Breast epithelium (tissue), 4 donors: ENCODE measurements at places on chromosomes 2 and 18. TPM values are rescaled to one million over a fixed set of nuclear protein-coding genes. Genes with fewer than 3 reads are reported as not detected.
A peak's percentile ranks its signal among the peaks of the same experiment; 100 is the strongest.

SP100 gene
- 128 TPM for total RNA-seq

MORN2 gene
- 14.3 TPM for total RNA-seq

TAF1B gene
- total RNA-seq: 20.3 TPM

ELOA2 gene
- total RNA-seq: not detected

LAMA3 gene
- total RNA-seq: 43.4 TPM

PARD3B gene
- 24.6 TPM for total RNA-seq

KCNIP3 gene
- total RNA-seq: 30.1 TPM

KIAA2012 gene
- total RNA-seq: not detected

NDUFV2 gene
- 106 TPM for total RNA-seq

RAB6C gene
- 1.6 TPM for total RNA-seq

CFC1 gene
- not detected for total RNA-seq

CACNB4 gene
- 17.7 TPM for total RNA-seq

GRCh38 chr2:196284144-196284844, 112.9 kb upstream of the STK17B start:
- H3K4me3 ChIP-seq: no peak overlapping the region
- no peak for DNase-seq
- H3K36me3 ChIP-seq: no peaks in the 10 kb centered on the region
- no peaks in the 10 kb centered on the region for H3K27me3 ChIP-seq

DNA sequence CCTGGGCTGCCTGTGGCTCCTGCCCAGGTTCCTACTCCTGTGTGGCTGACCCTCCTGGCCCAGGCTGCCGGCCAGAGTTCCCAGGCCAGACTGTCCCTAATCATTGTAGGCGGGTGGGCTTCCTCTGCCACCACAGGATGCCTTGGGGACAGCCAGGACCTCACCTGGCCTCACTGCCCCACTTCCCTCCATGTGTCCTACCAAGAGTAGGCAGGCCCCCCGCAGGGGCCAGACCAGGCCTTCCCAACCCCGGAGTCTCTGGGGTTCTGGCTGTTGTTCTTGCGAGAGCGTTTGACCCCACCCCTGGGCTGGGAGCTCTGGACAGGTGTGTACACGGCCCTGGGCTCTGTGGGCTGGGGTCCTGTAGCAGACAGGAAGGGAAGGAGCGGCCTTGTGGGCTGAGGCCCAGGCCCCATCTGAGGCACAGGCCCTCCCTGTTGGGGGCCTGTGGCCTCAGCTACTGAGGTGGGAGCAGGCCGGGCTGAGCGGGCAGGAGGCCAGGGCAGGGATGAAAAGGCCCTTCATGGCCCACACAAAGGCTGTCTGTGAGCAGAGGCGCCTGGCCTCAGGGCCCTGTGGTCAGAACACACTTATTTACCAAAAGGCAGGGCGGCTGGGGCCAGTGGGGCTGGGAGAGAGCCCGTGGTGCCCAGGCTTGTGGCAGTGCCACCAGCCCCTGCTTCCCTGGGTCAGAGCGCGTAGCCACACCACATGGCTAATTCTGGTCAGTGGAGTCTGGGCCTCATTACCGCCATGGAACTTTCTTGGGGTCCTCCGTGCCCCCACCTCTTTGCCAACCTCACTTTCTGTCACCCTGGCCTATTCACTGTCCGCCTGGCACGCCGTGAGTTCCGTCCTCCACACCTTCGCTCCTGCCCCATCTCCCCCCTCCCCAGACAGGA, 2.0 kb downstream of the SNORC start:
- peak overlapping the region; percentile 31 for H3K4me3 ChIP-seq
- no peaks in the 10 kb centered on the region for H3K4me1 ChIP-seq
- H3K27ac ChIP-seq: peak overlapping the region; percentile 91
- peak; percentile 88 for DNase-seq
- H3K36me3 ChIP-seq: no peaks in the 10 kb centered on the region

GRCh38 chr2:23900541-23901322, 26.2 kb downstream of the ATAD2B start:
- H3K27ac ChIP-seq: peak overlapping the region; percentile 61
- no peak for DNase-seq
- H3K27me3 ChIP-seq: no peaks in the 10 kb centered on the region
- H3K4me3 ChIP-seq: no peak overlapping the region
- H3K4me1 ChIP-seq: no peaks in the 10 kb centered on the region

GRCh38 chr2:238389988-238390589, 36.6 kb upstream of the ASB1 start:
- no peaks in the 10 kb centered on the region for H3K4me1 ChIP-seq
- peak overlapping the region; percentile 77 for H3K27ac ChIP-seq
- H3K36me3 ChIP-seq: no peaks in the 10 kb centered on the region
- no peak overlapping the region for H3K4me3 ChIP-seq
- no peak for DNase-seq

- H3K4me1 ChIP-seq: peaks cover 4% of the 10 kb centered on the region
- no peaks in the 10 kb centered on the region for H3K36me3 ChIP-seq
- peak overlapping the region; percentile 73 for H3K27ac ChIP-seq
- no peaks in the 10 kb centered on the region for H3K27me3 ChIP-seq
- DNase-seq: no peak
Measured at GRCh38 chr2:120631724-120632123, 103.9 kb upstream of the GLI2 start.

GRCh38 chr2:64374686-64375085, 79.3 kb upstream of the LGALSL start:
- H3K27ac ChIP-seq: no peak overlapping the region
- H3K4me3 ChIP-seq: no peak overlapping the region
- H3K4me1 ChIP-seq: peaks cover 3% of the 10 kb centered on the region
- H3K36me3 ChIP-seq: no peaks in the 10 kb centered on the region
- no peak for DNase-seq

DNA sequence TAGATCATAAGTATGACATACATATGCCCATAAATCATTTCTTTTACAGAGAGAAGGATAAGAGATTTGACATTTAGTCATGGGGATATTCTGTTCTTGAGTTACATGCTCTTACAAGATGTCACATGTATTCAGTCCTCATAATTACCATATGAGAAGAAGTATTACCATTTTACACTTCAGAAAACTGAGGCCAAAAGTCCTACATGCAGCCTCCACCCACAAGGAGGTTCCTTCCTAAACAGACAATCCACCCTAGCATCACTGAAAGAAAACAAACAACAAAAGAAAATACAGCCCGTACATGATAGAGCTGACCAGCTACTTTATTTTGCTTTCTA, 335.1 kb downstream of the SETBP1 start:
- H3K4me1 ChIP-seq: peaks cover 17% of the 10 kb centered on the region
- no peaks in the 10 kb centered on the region for H3K36me3 ChIP-seq
- peak overlapping the region; percentile 91 for H3K27ac ChIP-seq
- no peak for DNase-seq
- peak overlapping the region; percentile 32 for H3K4me3 ChIP-seq
- no peaks in the 10 kb centered on the region for H3K27me3 ChIP-seq

DNA sequence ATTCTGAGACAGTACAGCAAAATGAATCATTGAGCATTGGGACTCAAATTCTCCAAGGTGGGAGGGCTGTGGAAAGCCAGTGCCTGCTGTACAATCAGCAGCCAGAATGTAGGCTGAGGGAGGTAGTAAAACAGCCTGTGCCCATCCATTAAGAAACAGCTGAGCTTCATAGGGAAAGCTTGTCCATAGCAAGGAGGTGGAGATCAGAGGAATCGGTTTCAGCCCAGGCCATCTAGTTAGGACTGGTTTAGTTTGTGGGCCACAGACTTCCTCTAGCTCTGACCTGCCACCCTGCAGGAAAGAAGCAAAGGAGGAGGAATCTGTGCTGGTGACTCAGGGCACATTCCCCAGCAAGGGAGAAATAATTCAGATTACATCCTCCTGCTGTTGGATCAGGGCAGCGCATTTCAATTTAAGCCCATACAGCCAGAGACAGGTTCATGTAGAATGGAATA, 333.4 kb downstream of the SETBP1 start:
- H3K27me3 ChIP-seq: no peaks in the 10 kb centered on the region
- H3K4me3 ChIP-seq: no peak overlapping the region
- H3K27ac ChIP-seq: peak overlapping the region; percentile 57
- H3K36me3 ChIP-seq: no peaks in the 10 kb centered on the region
- no peaks in the 10 kb centered on the region for H3K4me1 ChIP-seq

GRCh38 chr18:13364721-13365205, 146.2 kb downstream of the LDLRAD4 start:
- H3K4me3 ChIP-seq: no peak overlapping the region
- H3K27me3 ChIP-seq: no peaks in the 10 kb centered on the region
- H3K4me1 ChIP-seq: no peaks in the 10 kb centered on the region
- no peaks in the 10 kb centered on the region for H3K36me3 ChIP-seq
- DNase-seq: no peak
- no peak overlapping the region for H3K27ac ChIP-seq

GRCh38 chr2:8704906-8705305, 23.1 kb downstream of the ID2 start:
- H3K27ac ChIP-seq: no peak overlapping the region
- H3K4me1 ChIP-seq: no peaks in the 10 kb centered on the region
- H3K36me3 ChIP-seq: no peaks in the 10 kb centered on the region
- DNase-seq: no peak
- no peaks in the 10 kb centered on the region for H3K27me3 ChIP-seq

DNA sequence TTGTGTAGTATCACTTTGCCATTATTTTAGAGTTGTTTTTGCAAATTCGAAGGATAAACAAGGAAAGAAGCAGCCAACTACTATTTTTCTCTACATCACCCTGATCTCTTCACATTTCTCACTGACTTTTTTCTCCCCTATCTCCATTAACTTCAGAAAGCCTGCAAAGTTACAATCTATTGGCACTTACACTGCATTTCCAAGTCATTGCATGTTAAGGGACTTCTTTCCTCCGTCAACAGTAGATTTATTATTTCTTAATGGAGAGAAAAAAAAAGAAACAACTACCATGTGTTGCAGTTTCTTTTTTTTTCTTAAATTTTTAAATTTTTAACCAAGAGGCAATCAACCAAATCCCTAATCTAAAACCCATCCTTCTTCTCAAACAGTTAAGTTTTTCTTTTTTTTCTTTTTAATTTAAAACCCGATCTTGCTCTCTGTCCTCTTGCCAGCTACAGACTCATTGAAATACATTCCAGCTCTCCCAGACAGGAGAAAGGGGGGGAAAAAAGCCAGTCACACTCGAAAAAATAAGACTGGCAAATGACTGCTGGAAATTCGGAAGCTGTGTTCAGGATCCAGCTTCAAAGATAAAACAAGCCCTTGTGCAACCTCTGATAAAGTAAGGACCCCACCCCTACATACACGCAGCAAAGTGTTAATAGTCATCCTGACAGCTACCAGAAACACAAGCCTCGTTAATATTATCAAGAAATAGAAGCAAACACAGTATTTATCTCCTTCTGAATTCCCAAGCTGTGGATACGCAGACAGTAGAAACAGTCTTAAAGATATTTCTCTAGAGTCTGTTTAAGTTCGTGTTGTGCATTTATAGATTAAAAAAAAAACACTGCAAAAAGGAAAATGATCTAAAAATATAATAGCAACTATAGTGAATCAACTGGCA, 1.3 kb downstream of the LRRTM4 start:
- DNase-seq: no peak
- no peak overlapping the region for H3K27ac ChIP-seq
- H3K36me3 ChIP-seq: no peaks in the 10 kb centered on the region
- H3K4me1 ChIP-seq: no peaks in the 10 kb centered on the region

DNA sequence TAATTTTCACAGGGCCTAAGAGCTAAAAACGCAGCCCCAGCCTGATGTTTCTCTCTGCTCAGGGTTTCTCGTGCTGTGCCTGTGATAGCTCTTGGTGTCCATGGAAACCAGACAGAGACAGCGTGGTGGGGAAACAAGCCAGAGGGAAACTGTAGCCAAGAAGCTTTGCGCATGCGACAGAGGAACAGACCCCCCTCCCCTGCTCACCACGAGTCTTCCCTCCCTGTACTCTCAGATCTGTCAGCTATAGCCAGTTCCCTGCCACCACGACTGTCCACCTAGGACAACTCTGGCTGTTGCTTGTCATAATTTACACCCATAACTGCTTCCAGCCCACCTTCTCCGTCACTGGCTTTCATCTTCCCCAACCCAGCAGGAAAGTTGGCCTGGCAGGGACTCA, 13.2 kb upstream of the DNAJC27 start:
- no peak overlapping the region for H3K27ac ChIP-seq
- no peak overlapping the region for H3K4me3 ChIP-seq
- DNase-seq: no peak
- H3K4me1 ChIP-seq: no peaks in the 10 kb centered on the region
- no peaks in the 10 kb centered on the region for H3K27me3 ChIP-seq

GRCh38 chr18:27004056-27004829, 138.7 kb upstream of the AQP4 start:
- H3K36me3 ChIP-seq: no peaks in the 10 kb centered on the region
- H3K4me3 ChIP-seq: no peak overlapping the region
- no peaks in the 10 kb centered on the region for H3K27me3 ChIP-seq
- H3K27ac ChIP-seq: no peak overlapping the region
- H3K4me1 ChIP-seq: no peaks in the 10 kb centered on the region
- DNase-seq: no peak

DNA sequence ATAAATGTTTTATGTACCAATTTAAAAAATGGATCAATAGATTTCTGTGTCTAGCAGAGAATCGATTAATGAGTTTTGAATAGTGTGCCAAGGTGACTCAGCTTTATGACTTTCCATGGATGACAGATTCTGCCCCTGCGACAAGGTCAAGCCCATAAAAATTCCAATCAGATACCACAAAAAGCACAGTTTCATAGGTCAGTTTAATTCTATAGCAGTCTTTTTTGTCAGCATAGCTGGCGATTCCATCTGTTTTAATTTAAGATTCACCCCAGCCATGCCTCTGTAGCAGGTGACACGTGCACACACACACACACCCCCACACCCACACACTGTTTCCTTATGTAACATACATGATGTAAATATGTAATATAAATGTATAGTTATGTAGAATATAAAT, 28.9 kb downstream of the RAB31 start:
- no peaks in the 10 kb centered on the region for H3K27me3 ChIP-seq
- H3K27ac ChIP-seq: no peak overlapping the region
- H3K36me3 ChIP-seq: no peaks in the 10 kb centered on the region
- no peak overlapping the region for H3K4me3 ChIP-seq

GRCh38 chr18:39105104-39105503, 1539.5 kb upstream of the CELF4 start:
- no peaks in the 10 kb centered on the region for H3K36me3 ChIP-seq
- H3K4me1 ChIP-seq: no peaks in the 10 kb centered on the region
- no peak for DNase-seq
- H3K27ac ChIP-seq: no peak overlapping the region

DNA sequence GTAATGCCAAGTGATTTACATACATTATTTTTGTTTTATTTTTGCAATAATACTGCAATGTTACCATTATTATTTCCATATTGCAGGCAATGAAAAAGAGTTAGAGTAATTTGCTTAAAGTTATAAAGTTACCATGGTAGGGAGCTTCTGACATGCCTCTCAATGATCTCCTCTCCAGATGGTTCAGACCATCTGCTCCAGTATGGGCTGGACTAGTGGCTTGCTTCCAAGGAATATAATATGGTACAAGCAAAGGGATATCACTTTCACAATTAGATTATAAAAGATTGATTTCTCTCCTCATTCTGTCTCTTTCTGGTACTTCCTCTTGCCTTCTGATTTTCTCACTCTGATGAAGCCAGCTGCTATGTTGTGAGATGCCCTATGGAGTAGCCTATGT, 245.4 kb downstream of the INSIG2 start:
- H3K36me3 ChIP-seq: no peaks in the 10 kb centered on the region
- no peak for DNase-seq
- H3K4me3 ChIP-seq: no peak overlapping the region

GRCh38 chr18:25927830-25928229, 162.6 kb downstream of the SS18 start:
- no peaks in the 10 kb centered on the region for H3K36me3 ChIP-seq
- no peaks in the 10 kb centered on the region for H3K4me1 ChIP-seq
- H3K27ac ChIP-seq: no peak overlapping the region
- DNase-seq: no peak
- H3K27me3 ChIP-seq: no peaks in the 10 kb centered on the region
